ENCODE measurements at places on chromosomes 11 and 22. TPM values are rescaled to one million over a fixed set of nuclear protein-coding genes. Genes with fewer than 3 reads are reported as not detected.

The CHKB gene
- 53.0 TPM for total RNA-seq

- DNase-seq: no peak
Observed at GRCh38 chr11:21794306-21794705, 398.6 kb upstream of the ANO5 start.

DNA sequence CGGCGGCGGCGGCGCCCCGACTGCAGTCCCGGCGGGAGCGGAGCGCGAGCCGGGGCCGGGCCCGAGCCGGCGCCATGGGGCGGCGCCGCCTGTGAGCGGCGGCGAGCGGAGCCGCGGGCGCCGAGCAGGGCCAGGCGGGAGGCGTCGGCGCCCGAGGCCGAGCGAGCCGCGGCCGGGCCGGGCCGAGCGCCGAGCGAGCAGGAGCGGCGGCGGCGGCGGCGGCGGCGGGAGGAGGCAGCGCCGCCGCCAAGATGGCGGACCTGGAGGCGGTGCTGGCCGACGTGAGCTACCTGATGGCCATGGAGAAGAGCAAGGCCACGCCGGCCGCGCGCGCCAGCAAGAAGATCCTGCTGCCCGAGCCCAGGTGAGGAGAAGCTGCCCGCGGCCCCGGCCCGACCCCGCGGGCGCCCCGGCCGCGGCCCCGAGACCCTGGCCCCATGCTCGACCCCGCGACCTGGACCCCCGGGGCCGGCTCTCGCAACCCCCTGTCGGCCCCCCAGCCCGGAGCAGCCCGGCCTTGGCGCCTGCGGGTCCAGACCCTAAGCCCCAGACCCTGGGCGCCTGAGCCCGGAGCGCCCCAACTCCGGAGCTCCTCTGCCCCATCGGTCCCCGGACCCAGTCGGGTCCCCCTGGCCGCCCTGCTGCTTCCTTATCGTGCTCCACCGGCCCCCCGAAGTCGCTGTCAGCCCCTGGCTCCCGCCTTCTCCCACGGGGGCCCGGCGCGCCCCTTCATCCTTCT is at the start of gene GRK2:
Gene GRK2, plus strand, starts transcription at position 25 of the 739 bp plus-strand sequence. Its CDS starts 227 bp downstream, at position 252.
- peak; percentile 37 for DNase-seq

- no peak for DNase-seq
Observed at GRCh38 chr11:67468056-67468455, 995 bp downstream of the TMEM134 start.

GRCh38 chr11:68756171-68756766 is 4.9 kb upstream of the TESMIN start:
- peak; percentile 13 for DNase-seq
